ENCODE measurements at places on chromosomes 1 and 21.

DNA sequence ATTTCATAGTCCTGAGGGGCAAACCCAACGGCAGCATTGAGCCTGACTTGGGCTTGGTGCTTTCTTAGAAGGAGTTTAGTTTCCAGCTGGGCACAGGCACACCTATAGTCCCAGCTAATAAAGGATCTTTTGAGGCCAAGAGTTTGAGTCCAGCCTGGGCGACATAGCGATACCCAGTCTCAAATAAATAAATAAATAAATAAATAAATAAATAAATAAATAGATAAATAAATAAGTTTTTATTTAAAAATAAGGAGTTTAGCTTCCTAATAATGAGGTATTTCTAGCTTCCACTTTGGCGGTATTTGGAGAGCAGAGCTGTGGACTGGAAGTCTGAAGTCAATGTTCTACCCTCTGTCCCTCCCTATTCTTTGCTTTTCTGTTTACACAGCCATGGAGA is 186.6 kb downstream of the URB2 start:
- H3K27me3 ChIP-seq, result peaks cover 3% of the 10 kb centered on the region
- H3K4me3 ChIP-seq, result no peak overlapping the region
- H3K36me3 ChIP-seq, result no peaks in the 10 kb centered on the region

GRCh38 chr1:54781023-54781723 is 16.9 kb upstream of the PARS2 start:
- no peak overlapping the region for H3K4me3 ChIP-seq
- H3K27ac ChIP-seq, result no peak overlapping the region
- no peaks in the 10 kb centered on the region for H3K36me3 ChIP-seq
- H3K4me1 ChIP-seq, result no peaks in the 10 kb centered on the region
- no peak for DNase-seq
- no peaks in the 10 kb centered on the region for H3K27me3 ChIP-seq

GRCh38 chr1:66542811-66543767 is 9.1 kb downstream of the SGIP1 start:
- DNase-seq, result peak; percentile 88
- H3K36me3 ChIP-seq, result no peaks in the 10 kb centered on the region
- peaks cover 10% of the 10 kb centered on the region for H3K4me1 ChIP-seq
- peak overlapping the region; percentile 86 for H3K27ac ChIP-seq
- no peak overlapping the region for H3K4me3 ChIP-seq

DNA sequence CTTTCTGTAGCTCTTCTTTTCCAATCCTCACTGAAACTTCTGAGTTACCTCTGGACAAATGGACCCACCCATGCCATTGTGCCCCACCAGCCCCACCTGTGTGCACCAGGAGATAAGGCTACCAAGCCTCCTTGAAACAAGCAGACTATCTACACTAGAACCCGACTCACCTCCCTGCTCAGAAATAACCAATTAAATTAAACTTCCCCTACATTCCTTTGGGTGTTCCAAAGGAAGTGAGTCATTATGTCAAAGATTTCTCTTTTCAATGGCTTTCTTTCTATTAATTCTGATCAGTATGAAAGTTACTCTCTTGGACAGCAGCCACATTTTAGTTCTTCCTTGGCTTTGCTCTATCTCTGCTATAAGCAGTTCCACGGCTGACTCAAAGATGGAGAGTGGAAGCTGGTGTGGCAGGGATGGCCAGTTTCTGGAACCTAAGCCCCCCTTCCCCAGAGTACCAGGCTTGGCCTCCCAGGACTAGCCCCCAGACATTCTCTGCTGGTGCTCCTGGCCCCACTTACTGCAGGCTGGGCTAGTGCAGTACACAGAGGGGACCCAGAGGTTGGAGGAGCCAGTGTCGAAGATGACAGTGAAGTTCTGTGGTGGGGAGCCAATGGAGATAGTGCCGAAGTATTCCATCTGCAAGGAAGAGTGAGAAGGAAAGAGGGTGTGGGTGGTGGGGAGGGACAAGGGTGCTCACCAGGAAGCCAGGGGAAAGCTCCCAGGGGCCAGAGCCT is 1.9 kb downstream of the CTSE start:
- no peaks in the 10 kb centered on the region for H3K36me3 ChIP-seq
- H3K27ac ChIP-seq, result no peak overlapping the region
- H3K27me3 ChIP-seq, result no peaks in the 10 kb centered on the region
- no peak overlapping the region for H3K4me3 ChIP-seq
- H3K4me1 ChIP-seq, result no peaks in the 10 kb centered on the region

GRCh38 chr1:245598524-245599305 is 443.9 kb downstream of the KIF26B start:
- H3K27me3 ChIP-seq, result no peaks in the 10 kb centered on the region
- no peaks in the 10 kb centered on the region for H3K36me3 ChIP-seq
- H3K27ac ChIP-seq, result no peak overlapping the region
- no peak overlapping the region for H3K4me3 ChIP-seq

GRCh38 chr1:223250632-223251015 is 107.6 kb upstream of the TLR5 start:
- no peak for DNase-seq
- H3K4me3 ChIP-seq, result no peak overlapping the region
- H3K36me3 ChIP-seq, result no peaks in the 10 kb centered on the region
- no peak overlapping the region for H3K27ac ChIP-seq
- H3K27me3 ChIP-seq, result no peaks in the 10 kb centered on the region
- H3K4me1 ChIP-seq, result no peaks in the 10 kb centered on the region

DNA sequence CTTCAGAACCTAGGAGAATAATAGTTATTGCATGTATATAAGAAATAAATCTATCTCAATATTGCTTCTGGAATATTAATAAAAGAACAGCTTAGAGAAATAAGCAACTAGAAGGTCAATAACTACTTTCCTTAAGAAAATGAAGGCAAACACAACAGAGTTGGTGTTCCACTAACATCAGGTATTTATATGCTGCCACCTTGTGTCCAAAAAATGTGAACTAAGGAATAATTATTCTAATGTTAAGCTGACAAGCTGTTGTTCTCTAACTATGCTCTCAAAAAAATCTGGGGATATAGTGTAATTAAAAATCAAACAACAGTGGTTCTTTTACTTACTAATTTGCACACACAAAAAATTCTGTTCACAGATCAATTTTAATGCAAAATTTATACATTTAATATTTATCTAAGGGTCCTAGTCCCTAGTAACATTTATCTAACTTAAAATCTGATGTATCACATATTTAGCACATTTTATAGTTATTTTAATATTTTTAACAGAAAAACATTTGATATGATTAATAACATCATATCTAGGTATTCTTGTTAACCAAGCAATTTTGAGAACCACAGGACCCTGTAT is 39.6 kb downstream of the UCHL5 start:
- no peaks in the 10 kb centered on the region for H3K4me1 ChIP-seq
- H3K36me3 ChIP-seq, result peaks cover 38% of the 10 kb centered on the region
- DNase-seq, result no peak
- H3K27ac ChIP-seq, result no peak overlapping the region

GRCh38 chr1:117930173-117930447 is 571 bp downstream of the WDR3 start:
- peaks cover 4% of the 10 kb centered on the region for H3K36me3 ChIP-seq
- DNase-seq, result no peak
- H3K27ac ChIP-seq, result peak overlapping the region; percentile 83
- H3K27me3 ChIP-seq, result no peaks in the 10 kb centered on the region
- H3K4me1 ChIP-seq, result peaks cover 18% of the 10 kb centered on the region
- H3K4me3 ChIP-seq, result peak overlapping the region; percentile 81

- H3K4me3 ChIP-seq, result peak overlapping the region; percentile 16
- no peaks in the 10 kb centered on the region for H3K36me3 ChIP-seq
- H3K27me3 ChIP-seq, result no peaks in the 10 kb centered on the region
- H3K27ac ChIP-seq, result peak overlapping the region; percentile 61
- H3K4me1 ChIP-seq, result peaks cover 12% of the 10 kb centered on the region
- DNase-seq, result no peak
These were observed 8.8 kb upstream of the CTBS start for GRCh38 chr1:84582802-84583587.

- H3K27ac ChIP-seq, result no peak overlapping the region
- no peaks in the 10 kb centered on the region for H3K4me1 ChIP-seq
- DNase-seq, result no peak
- H3K36me3 ChIP-seq, result no peaks in the 10 kb centered on the region
These were observed 180.8 kb upstream of the KCNK2 start for GRCh38 chr1:214901718-214902117.

DNA sequence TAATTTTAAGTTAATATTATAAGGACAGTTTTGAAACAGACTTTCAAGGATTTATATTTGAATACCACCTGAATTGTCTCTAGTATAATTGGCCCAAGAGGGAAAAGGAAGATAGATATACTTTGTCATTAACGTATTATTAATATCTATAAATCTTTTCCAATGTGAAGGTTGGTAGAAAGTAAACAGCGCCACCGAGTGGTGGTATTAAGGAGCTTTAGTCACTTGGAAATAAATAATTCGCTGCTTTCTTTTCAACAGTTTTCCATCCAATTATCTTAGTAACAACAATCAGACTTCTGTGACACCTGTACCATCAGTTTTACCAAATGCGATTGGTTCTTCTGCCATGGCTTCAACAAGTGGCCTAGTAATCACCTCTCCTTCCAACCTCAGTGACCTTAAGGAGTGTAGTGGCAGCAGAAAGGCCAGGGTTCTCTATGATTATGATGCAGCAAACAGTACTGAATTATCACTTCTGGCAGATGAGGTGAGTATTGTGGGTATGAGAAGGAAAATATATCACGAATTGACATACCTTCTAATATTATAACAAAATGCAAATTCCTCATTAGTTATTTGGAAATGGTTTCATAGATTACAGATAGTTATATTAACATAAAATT is 37.7 kb downstream of the SH3GLB1 start:
- peaks cover 8% of the 10 kb centered on the region for H3K4me1 ChIP-seq
- DNase-seq, result no peak
- H3K27ac ChIP-seq, result no peak overlapping the region
- no peaks in the 10 kb centered on the region for H3K27me3 ChIP-seq
- H3K4me3 ChIP-seq, result no peak overlapping the region
- no peaks in the 10 kb centered on the region for H3K36me3 ChIP-seq

- DNase-seq, result no peak
- peak overlapping the region; percentile 19 for H3K27ac ChIP-seq
- peaks cover 10% of the 10 kb centered on the region for H3K4me1 ChIP-seq
- H3K36me3 ChIP-seq, result no peaks in the 10 kb centered on the region
- H3K27me3 ChIP-seq, result no peaks in the 10 kb centered on the region
These were observed 47.1 kb downstream of the COL6A1 start for GRCh38 chr21:46028573-46029091.

DNA sequence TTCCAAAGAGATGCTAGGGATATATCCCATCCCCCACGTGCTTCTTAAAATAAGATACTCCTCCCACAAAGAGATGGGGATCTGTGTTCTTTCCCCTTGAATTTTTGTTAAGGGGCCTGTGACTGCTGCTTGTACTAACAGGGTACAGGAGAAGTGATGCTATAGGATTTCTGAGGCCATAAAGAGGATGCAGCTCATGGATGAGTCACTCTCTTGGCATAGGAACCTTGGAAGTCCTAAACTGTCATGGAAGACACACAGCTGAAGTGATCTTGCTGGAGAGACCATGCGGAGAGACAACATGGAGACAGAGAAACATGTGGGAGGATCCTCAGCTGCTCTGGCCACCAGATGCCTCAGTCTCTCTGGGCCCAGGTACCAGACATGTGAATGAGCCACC is 157.2 kb downstream of the S1PR1 start:
- H3K27ac ChIP-seq, result no peak overlapping the region
- DNase-seq, result no peak
- no peaks in the 10 kb centered on the region for H3K36me3 ChIP-seq
- H3K27me3 ChIP-seq, result no peaks in the 10 kb centered on the region
- H3K4me3 ChIP-seq, result no peak overlapping the region
- no peaks in the 10 kb centered on the region for H3K4me1 ChIP-seq

DNA sequence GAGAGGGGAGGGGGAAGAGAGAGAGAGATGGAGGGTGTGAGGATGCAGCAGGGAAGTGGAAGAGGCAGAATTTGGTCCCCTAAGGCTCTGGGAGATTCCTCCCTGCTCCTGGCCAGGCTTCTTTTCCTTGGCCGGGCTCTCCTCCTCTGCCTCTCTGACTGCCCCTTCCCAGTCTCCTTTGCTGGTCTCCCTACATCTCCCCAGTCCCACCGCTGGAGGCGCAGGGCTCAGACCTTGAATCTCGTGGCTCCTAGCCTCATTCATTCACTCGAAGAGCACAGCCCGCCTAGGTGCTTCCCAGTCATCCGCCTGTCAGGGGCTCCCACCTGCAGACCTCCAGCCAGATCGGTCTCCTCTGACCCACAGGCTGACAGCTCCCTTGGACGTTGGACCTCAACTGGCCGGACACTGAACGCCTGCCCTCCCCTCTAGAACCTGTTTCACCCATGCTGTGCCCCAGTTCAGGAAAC is 76.5 kb downstream of the VWA5B1 start:
- peaks cover 18% of the 10 kb centered on the region for H3K4me1 ChIP-seq
- no peak for DNase-seq
- H3K36me3 ChIP-seq, result no peaks in the 10 kb centered on the region
- peaks cover 6% of the 10 kb centered on the region for H3K27me3 ChIP-seq

DNA sequence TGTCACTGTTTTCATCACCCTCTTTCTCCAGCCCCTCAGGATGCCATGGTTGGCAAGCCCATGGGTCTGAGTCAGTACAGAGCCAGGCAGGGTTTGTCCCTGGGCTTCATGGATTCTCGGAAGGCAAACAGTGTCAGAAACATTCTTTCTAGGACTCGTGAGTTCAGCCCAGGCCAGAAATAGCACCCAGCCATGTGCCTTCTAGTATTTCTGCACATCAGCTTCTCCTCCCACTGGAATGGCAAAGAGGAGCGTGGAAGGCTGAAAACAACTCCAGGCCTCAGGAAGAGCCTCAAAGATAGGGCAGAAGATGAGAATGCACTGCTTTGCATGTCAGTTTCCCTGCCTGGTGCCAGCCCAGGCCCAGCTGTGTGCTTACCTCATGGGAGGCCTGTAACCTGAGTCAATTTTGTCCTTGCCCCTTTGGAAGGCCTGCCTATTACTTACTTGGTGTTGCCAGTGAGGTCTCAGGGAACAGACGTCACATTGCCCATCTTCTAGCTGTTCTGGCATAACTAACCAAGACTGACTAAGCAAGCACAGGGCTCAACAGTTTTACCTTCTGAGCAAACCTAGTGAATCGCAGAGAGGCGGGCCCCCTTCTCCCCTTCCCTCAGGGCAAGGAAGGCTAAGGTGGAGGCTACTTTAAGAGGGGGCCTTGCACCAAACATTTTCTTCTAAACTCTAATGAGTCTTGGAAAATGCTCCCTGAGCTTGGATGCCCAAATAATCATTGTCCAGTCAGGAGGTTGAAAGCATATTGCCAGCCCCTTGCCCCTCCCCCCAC is 42.4 kb downstream of the GLUL start:
- no peaks in the 10 kb centered on the region for H3K4me1 ChIP-seq
- DNase-seq, result peak; percentile 87
- no peak overlapping the region for H3K4me3 ChIP-seq
- H3K27ac ChIP-seq, result peak overlapping the region; percentile 83
- no peaks in the 10 kb centered on the region for H3K36me3 ChIP-seq
- no peaks in the 10 kb centered on the region for H3K27me3 ChIP-seq

GRCh38 chr1:14759042-14759818 is 160.7 kb downstream of the KAZN start:
- H3K27me3 ChIP-seq, result peaks cover 10% of the 10 kb centered on the region
- H3K36me3 ChIP-seq, result no peaks in the 10 kb centered on the region
- H3K27ac ChIP-seq, result no peak overlapping the region
- H3K4me3 ChIP-seq, result no peak overlapping the region
